Omental fat pad (tissue), 4 donors: ENCODE measurements at places on chromosomes 12 and 14. TPM values are rescaled to one million over a fixed set of nuclear protein-coding genes. Genes with fewer than 3 reads are reported as not detected.

GRCh38 chr12:50050410-50051098 lies 6.8 kb upstream of the ASIC1 start:
- no peak for DNase-seq

DNA sequence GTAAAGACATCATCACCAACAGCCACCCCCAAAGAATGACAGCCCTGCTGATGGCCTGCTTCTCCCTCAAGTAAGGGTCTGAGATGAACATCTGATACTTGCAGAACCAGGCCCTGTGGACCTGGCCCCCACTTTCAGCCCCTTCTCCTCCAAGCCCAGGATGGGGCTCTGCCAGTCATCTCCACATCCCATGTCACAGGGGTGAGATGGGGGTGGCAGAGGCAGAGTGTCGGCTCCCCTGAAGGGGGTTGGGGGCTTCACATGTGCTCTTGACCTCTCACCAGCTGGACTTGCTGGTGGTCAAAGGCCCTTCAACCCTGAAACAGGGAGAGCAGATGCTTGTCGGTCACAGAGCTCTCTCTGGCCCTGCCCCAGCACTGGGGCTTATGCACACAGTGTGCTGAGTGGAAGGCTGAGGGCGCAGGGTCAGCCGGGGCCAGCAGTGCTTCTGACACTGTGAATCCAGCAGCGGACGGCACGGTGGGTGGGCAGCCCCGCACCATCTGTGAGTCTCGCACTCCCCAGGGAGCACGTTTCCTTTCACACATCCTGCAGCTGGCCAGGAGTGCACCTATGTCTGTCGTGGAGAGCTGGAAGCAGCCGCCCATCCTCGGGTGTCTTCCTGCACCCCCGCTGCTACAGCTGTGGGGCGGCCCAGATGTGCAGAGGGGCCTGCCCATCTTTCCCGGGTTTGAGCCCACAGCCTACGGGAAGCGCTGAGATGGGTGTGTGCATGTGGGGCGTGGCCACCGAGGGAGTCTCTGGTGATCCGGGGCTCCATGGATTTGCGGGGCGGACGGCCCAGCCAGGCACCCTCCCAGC lies 94.3 kb downstream of the ADGRD1 start:
- DNase-seq, result no peak

GRCh38 chr12:72574138-72574537 lies 302.0 kb downstream of the TRHDE start:
- DNase-seq, result no peak

DNA sequence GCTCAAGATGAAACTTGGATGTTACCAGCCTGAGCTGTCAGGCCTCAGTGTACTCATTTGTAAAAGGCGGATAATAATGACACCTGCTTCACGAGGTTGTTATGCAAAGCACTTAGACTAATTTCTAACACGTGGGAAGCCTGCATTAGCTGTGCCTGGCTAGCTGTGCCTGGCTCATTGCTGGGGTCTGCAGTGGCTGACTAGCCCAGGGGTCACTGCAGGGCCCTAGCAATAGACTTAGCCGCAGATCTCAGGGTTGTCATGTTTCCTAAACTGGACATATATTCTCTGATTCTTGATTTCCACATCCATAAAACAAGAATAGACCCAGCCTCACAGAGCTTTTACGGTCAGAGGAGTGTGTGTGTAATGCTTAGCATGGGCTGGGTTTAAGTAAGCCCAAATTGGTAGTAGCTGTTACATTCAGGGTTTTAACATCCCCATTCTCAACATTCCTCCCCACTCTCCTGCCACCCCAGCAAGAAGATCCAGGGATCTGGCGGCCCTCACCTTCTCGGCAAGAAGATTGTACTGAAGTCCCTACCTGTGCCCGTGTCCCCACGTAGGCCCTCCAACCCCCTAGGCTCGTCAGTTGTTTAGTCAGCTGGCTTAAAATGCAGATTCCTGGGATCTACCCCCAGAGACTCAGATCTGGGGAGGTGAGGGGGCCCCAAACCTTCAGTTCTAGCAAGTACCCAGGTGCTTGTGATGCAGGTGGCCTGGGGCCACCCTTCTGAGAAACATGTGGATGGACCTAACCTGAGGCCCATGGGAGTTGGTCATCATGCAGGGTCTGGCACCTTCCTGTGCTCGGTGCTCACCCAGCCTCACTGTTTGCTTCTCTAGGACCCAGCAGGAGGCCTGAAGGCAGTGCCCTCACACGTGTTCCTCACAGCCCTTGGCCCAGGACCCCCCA lies 8.6 kb downstream of the NR4A1 start:
- no peak for DNase-seq

DNA sequence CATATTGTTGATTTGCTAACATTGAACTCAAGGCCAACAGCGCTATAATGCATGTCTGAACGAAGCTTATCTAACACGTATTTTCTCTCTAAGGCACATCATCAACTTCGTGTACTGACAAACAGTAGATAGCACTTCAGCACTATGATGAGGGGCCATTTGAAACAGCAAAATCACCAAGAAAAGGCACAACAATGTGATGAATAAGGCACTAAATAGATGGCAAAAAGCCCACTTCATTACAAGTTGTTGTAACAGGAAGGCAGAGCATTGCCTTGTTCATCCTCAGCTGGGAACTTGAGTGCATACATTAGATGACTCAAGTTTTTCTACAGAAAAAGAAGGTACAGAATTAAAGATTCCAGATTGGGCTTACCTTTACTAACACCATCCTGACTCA lies 75.2 kb downstream of the LIN7A start:
- no peak for DNase-seq

Gene CDCA3
- 0.47 TPM for total RNA-seq

Gene PLBD1
- 16.1 TPM for total RNA-seq

Gene ARHGAP5
- total RNA-seq, result 125 TPM

Gene MYO1H
- not detected for total RNA-seq
